Mesenteric fat pad (tissue), 1 donor: ENCODE measurements at places on chromosomes 1 and 21. TPM values are rescaled to one million over a fixed set of nuclear protein-coding genes. Genes with fewer than 3 reads are reported as not detected.
A peak's percentile ranks its signal among the peaks of the same experiment; 100 is the strongest.

DNA sequence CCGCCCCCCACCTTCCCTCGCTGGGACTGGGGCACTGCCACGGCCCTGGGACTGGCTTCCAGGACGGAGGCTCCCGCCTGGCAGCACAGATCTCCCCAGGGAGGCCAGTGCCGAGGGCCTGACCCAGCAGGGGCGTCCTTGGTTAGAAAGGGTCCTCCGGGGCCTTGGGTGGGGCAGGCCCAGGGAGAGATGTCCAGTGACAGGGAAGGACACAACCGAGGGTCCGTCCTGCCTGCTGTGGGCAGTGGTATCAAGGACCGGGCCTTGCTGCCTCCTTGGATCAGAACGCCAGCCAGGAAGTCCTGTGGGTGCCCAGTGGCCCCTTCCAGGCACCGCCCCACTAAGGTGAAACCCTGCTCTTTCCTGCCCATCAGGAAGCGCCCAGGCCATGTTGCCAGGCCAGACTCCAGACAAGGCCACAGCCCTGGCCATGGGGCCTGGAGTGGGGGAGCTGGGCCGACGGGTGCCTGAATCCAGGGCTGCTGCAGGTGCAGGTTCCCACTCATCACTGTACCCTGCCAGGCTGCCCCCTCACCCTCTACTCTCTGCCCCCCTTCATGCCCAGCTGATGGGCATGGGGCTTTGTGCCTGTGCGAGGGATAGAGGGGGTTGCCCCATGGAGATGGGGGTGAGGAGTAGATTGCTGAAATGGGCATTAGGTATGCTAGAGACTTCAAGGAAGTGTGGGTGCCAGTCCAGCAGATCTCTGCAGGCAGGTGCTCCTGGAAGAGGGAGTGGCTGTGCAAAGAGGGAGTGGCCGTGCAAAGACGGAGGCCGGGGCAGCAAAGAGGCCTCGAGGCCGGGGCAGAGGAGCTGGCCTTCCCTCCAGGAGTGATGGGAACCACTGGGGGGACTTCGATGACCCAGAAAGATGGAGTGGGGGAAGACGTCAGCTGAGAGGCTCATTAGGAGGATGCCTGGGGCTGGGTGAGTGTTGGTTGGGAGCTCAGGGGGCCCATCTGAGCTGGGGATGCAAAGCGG lies 2.2 kb upstream of the PRKCZ start:
- no peak for DNase-seq

DNA sequence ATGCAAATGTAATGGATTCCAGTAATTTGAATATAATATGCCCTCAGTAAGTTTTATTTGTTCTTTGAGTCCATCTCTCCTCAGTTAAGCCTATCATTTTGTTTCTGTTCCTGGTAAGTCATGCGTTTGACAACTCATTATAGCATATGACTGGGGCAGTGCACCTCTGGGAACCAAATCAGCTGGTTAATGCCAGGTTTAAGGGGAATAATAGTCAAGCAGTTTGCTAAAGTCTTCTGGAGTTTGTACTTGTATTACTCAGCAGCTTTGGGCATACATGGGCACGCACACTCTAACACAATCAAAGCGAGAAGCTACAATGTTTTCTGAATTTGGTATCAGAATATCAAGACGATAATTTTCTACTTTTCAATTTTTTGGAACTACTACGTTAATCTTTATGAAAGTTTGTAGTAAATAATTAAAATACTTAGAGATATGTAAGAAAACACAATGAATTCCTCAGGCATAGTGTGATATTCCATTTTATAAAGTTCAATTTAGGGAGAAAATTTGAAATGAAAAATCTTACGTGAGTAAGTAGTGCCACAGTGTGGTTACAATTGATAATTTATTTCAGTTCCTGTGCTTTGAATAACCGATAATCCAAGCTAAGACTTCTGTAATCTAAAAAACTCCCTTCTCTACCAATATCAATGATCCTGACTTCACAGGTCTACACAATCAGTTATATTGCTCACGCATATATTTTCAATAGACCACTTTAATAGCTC lies 43.8 kb upstream of the KCTD3 start:
- no peak for DNase-seq

- no peak for DNase-seq
These were observed 8.3 kb downstream of the RIPK4 start for GRCh38 chr21:41758550-41758949.

GRCh38 chr1:147245586-147246021 lies 3.1 kb downstream of the CHD1L start:
- no peak for DNase-seq

GRCh38 chr1:108049178-108049819 lies 84.3 kb upstream of the VAV3 start:
- no peak for DNase-seq

GRCh38 chr1:195195423-195196057 lies 1412.7 kb downstream of the KCNT2 start:
- DNase-seq, result no peak

DNA sequence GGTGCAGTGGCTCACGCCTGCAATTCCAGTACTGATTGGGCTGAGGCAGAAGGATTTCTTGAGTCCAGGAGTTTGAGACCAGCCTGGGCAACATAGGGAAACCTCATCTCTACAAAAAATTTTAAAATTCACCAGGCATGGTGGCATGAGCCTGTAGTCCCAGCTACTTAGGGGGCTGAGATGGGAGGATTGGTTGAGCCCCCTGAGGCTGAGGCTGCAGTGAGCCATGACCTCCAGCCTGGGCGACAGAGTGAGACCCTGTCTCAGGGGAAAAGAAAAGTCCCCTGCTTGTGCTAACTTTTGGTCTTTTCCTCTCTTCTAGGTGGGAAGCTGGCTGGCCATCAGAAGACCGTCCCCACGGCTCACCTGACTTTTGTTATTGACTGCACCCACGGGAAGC lies 1.6 kb downstream of the SRARP start:
- no peak for DNase-seq

GRCh38 chr1:51708911-51709760 lies 92.2 kb downstream of the OSBPL9 start:
- no peak for DNase-seq

DNA sequence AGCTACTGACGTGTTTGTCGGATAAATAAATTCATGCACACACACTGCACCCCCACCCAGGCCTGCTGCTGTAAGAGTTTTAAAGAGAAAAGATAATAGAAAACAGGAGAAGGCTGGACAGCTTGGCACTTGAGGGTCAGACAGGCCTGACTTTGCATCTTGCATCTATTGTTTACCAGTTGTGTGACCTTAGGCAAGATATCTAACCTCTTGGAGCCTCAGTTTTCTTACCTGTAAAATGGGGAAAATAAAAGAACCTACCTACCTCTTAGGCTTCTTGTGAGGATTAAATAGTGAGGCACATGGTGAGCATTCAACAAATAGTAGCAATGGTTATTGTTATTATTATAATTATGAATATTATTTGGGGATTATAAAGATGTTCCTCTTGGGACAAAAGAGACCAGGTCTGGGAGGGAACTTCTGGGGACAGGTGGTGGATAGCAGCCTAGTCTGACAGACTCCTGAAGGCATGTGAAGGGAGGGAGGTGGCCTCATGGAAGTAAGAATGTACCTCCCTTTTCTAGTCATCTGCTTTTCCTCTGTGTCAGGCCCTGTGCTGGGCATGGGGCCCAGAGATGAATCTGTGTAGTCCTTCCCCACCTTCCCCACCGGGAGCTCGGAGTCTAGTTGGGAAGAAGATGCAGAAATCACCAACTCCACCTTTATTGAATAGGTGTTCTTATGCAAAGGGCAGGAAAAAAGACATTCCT lies 18.3 kb upstream of the EPB41 start:
- no peak for DNase-seq

DNA sequence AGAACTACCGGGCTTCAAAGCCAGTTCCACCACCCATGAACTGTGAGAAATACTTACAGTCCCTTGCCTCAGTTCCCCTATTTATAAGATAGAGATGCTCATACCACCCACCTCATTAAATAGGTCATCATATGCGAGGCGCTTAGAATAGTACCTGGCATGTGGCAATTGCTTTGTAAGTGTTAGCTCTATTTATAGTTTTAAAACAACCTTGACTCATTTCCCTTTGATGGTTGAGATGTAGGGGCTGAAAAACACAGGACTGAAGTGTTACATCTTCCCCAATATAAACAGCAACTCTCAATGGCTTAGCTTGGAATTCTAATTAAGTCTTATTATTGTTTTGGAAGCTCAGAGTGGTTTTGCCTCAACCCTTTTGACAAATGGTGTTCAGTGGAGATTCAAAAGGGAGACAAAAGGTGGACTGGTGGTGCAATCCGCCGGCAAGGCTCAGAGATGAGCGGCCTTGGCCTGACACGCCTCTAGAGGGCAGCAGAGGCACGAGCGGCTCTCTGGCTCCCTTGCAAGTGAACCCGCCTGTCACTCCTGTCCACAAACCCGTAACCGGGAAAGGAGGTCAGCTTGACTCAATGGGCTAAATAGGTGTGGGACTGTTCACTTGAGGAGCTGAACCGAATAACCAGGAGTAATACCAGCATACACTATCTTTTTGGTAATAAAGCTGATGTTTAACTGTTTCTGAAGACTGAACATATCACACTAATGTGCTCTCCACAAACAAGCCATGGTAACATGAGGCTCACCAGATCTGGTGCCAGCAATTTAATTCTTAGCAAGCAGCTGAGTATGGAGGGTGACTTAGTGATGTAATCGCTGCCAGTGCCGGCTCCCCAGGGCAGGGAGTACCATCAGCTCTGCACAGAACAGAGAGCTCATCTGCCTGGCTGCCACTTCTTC lies 19.5 kb upstream of the SMYD2 start:
- peak; percentile 91 for DNase-seq

DNA sequence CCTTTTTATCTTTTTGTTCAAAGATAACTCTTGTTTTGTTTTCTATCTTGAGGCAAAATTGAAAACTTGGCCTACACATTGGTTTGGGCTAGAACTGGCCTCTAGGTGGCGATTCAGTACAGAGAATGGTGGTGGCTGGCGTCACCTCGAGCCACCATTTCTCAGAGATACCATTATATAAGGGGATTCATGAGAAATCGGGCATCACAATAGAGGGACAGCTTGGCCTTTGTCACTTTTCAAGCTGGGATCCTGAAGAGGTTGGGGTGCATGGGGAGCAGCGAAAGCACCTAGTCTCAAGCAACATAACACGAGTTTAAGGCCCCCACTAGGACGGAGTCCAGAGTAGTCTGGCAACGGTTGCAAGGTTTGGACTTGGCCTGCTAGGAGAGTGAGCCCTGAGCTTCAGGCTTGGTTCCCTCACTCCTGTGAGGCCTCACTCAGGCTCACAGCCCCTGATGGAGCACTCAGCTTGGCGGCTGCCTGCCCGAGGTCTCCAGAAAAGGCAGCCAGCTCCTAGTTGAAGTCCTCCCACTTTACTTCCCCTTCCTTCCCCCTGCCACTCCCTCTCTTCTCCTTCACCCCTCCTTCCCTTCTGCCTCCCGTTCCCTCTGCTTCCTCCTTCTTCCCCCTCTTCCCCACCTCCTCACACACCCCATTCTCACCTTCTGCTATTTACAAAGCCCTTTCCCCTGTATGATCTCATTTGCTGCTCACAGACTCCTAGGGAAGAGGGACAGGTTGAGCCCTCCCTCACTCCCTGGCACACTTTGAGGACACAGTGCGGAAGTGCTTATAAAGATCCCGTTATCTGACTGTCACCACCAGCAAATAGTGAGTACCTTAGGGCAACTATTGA lies 67.8 kb downstream of the LRIG2 start:
- DNase-seq, result no peak

DNA sequence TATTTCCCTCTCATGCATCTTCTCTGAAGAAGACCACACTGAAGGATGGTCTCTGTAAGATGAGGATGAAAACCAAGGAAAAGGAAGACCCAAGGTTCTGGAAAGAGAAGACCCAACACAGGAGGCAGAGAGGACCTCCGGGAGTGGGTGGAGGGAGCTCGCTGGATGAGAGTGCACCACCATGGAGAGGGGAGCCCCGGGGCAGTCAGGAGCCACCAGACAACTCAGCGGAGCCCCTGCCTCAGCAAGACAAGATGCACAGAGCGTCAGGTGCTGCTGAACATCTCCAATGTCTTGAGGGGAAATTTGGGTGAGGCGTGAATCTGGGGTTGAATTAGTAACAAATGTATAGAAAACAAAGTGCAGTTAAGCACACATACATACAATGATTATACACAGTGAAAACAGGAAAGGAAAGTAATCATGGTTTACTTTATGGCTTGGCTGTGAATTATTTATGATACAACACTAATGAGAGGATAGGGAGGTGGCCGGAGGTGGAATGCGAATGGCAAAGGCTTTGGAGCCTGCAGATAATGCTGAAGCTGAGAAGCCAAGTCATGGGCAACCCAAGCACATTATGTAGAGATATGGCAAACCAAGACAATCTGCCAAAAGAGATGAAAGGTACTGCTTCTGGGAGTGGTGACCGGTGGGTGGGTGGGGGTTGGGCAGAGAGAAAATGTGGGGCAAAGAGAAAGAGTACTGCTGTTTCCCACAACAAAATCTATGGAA lies 80.4 kb upstream of the EDN2 start:
- DNase-seq, result no peak

DNA sequence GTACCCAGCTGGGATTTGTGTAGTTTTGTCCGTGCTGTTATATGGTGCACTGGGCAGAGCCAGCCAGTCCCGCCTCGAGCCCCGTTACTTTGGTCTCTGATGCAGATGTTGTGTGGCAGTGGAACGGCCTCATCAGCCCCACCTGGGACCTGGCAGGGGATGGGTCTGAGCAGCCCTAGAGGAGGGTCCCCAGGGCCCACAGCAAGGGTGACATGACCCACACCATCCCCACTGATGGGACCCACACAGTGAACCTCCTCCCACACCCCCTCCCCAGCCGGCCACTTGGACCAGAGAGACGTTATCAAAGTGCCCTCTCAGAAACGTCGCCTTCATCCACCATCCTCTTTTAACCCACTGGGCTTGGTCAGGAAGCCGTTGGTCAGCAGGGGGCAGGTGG lies 42.0 kb upstream of the PCBP3 start:
- DNase-seq, result peak; percentile 59

The NEK2 gene
- total RNA-seq, result not detected

The F5 gene
- total RNA-seq, result 3.8 TPM

The TLCD4 gene
- 15.9 TPM for total RNA-seq

The DPT gene
- 310 TPM for total RNA-seq

The OLIG2 gene
- total RNA-seq, result not detected

The MCOLN2 gene
- 0.29 TPM for total RNA-seq

The SLC2A5 gene
- total RNA-seq, result 12.9 TPM

The SLC41A1 gene
- total RNA-seq, result 27.6 TPM

The RCSD1 gene
- total RNA-seq, result 12.7 TPM

The TBX19 gene
- total RNA-seq, result 0.87 TPM
